Activated CD4-positive, alpha-beta memory T cell treated with anti-CD3 and anti-CD28 coated beads, Interleukin-2, amount 10 ng/mL, durations not matched to agents 7 days and 5 days (primary cell): ENCODE measurements at places on chromosomes 1 and 21. TPM values are rescaled to one million over a fixed set of nuclear protein-coding genes. Genes with fewer than 3 reads are reported as not detected.

IFFO2 gene
- 19.9 TPM for total RNA-seq

OR2M5 gene
- total RNA-seq = not detected

CCDC27 gene
- total RNA-seq = not detected

TTC34 gene
- total RNA-seq = 1.5 TPM

PIK3R3 gene
- 5.0 TPM for total RNA-seq

TTLL10 gene
- not detected for total RNA-seq

HSD11B1 gene
- total RNA-seq = 11.4 TPM

SLC22A15 gene
- total RNA-seq = 1.3 TPM

FAM131C gene
- total RNA-seq = 5.6 TPM

ST6GALNAC3 gene
- total RNA-seq = not detected

POU2F1 gene
- 20.4 TPM for total RNA-seq

RGS16 gene
- 6.4 TPM for total RNA-seq

LCE1E gene
- total RNA-seq = not detected

OR6K3 gene
- total RNA-seq = not detected

GOLT1A gene
- total RNA-seq = not detected

GIPC2 gene
- 0.15 TPM for total RNA-seq

FHL3 gene
- total RNA-seq = 9.1 TPM

SPATA45 gene
- not detected for total RNA-seq

OR10Z1 gene
- total RNA-seq = not detected

ZNF593 gene
- total RNA-seq = 22.9 TPM

C1orf159 gene
- total RNA-seq = 19.9 TPM

VCAM1 gene
- total RNA-seq = not detected

CELA2A gene
- total RNA-seq = not detected

SELL gene
- total RNA-seq = 297 TPM

HTR6 gene
- not detected for total RNA-seq

RIIAD1 gene
- total RNA-seq = not detected

ARTN gene
- 0.23 TPM for total RNA-seq

CD1C gene
- total RNA-seq = not detected

RGS13 gene
- not detected for total RNA-seq

RIPPLY3 gene
- not detected for total RNA-seq
